ENCODE measurements at places on chromosomes 7 and 10.

GRCh38 chr10:35889971-35890675 is 248.0 kb upstream of the FZD8 start:
- DNase-seq, result no peak

DNA sequence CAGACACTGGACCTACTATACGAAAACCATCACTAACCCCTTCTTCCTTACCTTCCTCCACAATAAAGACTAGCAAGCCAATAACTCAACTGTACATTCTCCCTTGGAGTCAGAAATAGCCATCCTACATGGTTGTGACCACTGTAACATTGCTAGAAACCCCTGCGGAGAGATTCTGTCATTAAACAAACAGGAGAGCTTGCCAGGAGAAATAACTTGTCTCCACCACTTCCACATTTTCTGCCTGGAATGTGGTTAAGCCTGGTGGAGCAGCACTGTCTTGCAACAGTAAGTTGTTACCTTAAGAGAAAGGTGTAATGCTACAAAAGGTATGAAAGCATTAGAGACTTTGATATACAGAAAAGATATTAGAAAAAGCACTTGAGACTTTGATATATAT is 45.8 kb downstream of the THSD7A start:
- no peak for DNase-seq

- DNase-seq, result no peak
Observed at GRCh38 chr10:132265890-132266496, 41.8 kb downstream of the STK32C start.

- no peak for DNase-seq
Observed at GRCh38 chr7:27478084-27478483, 184.6 kb downstream of the HIBADH start.

DNA sequence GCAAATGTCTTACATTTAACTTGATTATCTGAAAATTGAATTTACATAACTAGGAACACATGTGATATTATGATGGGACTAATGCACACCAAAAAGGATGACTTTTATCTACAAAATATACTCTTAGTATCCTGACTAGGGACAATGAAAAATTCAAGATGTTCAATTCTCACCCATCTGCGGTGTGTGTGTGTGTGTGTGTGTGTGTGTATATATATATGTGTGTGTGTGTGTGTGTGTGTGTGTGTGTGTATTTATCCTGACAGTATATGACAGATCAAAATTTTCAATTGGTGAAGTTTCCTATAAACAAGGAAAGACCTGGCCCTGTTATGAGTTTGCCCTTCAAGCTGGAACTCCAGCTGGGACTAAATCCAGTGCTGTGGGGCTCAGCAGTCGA is 40.3 kb upstream of the MET start:
- no peak for DNase-seq

- no peak for DNase-seq
Observed at GRCh38 chr10:116654816-116655215, 34.1 kb downstream of the PNLIPRP2 start.

DNA sequence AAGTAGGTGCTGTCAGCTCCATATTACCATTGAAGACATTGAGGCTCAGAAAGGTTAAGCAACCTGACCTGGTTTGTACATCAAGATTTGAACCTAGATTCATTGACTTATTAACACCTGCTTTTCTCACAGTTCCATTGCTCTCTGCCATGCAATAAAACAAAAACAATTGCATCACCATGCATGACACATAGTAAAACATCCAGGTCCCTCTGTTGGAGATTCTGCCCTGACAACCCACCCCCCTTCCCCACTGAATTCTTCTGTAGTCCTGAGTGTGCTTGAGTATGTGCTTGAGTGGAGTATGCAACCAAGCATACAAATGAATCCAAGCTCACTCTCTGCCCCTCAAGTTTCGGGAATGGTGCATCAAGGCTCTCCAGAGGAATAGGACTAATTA is 6.0 kb upstream of the LMBR1 start:
- DNase-seq, result no peak

- DNase-seq, result no peak
Observed at GRCh38 chr10:34428501-34428900, 386.6 kb downstream of the PARD3 start.

DNA sequence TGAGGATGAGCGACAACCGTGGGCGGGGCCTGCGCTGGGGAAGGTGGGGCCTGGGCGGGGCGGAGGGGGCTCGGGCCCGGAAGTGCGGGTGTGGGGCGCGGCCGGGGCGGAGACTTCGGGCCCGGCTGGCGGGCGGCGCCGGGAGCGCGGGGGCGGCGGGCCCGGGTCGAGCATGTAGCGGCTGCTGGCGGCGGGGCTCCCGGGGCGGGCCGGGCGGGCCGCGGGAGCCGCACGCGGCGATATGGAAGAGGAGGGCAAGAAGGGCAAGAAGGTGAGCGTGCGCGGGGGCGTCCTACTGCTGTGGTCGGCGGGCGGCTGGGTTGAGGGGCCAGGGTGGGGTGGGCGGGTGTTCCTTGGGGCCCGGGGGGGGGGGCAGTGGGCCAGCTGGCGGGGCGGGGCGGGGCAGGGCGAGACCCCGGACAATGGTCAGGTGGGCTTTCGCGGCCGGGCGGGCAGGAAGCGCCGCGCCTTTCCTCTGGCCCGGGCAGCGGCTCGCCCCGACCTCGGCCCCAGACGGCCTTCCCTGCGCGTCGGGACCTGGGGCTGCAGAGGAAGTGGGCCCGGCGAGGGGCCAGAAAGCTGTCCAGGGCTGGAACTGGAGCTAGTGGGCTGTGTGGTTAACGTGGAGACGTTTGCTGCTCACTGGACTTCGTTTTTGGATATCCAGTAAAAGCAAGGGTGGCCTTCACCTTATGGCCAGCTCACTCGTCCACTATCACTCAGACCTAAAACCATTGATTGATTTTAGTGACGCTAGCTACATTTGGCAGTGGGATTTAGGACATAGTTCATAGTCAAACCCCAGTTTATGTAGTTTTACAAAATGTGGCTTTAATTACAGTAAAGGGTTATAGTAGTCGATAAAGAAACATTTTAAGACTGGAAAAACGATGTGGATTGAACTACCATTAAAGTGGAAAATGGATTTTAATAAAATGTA is at the start of gene CCM2:
Gene CCM2 (plus strand): TSS at position 109 of the 940 bp plus-strand sequence. CDS start 133 bp downstream, at position 242.
- DNase-seq, result no peak

GRCh38 chr7:135729230-135729629 is 1.2 kb upstream of the SLC13A4 start:
- no peak for DNase-seq

DNA sequence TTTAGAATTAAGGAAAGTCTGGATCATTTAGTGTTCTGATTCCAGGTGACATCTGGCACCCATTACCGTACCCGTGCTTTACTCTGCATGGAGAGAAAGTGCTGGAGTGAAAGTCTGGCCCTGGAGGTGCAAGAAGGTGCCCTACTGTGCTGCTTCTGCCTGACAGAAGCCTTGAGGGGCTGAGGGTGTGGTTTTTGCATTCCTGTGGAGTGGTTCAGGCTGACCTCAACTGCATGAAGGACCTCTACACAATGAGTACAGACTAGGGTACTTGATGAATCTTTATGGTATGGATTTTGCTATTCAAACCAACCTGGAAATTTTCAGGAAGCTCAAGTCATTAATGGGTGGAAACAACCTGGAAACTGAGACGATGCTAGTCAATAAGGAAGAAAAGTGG is 45.1 kb upstream of the GSAP start:
- DNase-seq, result no peak

- no peak for DNase-seq
Observed at GRCh38 chr7:132183781-132184380, 392.4 kb downstream of the PLXNA4 start.

- DNase-seq, result no peak
Observed at GRCh38 chr10:122475591-122476332, 14.4 kb downstream of the HTRA1 start.

GRCh38 chr7:42234736-42235135 is 2.3 kb downstream of the GLI3 start:
- DNase-seq, result no peak

DNA sequence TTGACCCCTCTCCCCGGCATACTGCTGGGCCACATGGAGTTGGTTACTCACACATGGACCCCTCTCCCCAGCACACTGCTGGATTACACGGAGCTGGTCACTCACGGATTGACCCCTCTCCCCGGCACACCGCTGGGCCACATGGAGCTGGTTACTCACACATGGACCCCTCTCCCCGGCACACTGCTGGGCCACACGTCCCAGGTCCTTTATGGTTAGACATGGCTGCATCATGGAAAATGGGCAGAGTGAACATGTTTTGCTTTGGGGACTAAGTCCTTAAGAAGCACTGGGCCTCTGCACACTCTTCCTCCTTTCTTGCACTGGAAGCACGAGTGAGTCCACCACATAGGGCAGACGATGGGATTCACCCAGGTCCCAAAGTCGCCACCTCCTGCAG is 102.1 kb upstream of the SHH start:
- DNase-seq, result peak; percentile 41

DNA sequence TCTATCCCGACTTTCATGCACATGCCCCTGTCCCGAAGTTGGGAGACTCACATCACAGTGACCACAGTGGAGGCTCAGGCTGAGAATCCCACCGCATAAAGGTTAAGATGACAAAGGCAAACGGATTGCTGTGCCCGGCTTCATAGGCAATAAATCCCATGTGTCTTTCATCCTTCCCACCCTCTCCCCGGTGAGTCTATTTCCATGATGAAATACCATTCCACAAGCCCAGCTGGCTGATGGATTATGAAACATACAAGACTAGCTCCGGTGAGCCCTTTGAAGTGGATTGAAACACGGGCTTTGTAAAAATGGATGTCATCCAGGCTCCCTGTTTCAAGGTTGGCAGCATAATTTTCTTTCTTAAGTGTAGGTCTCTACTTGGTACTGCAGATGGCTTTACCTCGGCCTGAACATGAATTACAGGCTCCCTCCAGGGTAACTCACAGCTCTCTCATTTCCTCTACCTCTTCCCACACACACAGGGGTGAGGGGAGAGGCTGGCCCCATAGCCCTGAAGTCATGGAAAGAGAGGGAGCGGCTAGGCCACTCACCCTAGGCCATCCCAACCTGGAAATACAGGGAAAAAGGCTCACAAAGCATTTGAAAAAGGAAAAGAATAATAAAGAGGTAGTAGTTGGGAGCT is 92.0 kb upstream of the CALN1 start:
- DNase-seq, result no peak

DNA sequence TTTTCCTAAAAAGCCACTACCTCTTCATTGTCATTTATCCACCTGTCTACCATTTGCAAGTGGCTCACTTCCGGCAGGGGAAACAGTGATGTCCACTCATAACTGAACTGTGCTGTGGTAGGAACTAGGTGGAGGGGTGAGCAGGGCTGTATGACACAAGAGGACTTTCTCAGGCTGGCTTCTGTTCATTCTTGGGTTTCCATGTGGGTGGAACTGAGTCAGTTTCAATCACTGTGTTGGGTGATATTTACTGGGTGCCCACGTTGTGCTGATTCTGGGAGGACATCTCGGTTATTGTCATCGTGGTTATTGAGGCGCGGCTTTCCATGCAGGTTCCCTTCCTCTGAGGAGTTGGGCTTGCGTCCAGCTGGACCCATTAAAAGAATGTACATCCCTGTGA is 38.8 kb downstream of the RAMP3 start:
- DNase-seq, result peak; percentile 72
